Daoy (cell line): ENCODE measurements at places on chromosomes 5 and 9. TPM values are rescaled to one million over a fixed set of nuclear protein-coding genes. Genes with fewer than 3 reads are reported as not detected.

PDE6A gene
- not detected in 2 replicates for total RNA-seq

GRCh38 chr5:125140220-125140619 is 393.8 kb upstream of the ZNF608 start:
- no peak for DNase-seq

GRCh38 chr5:43302481-43302880 is 10.7 kb downstream of the HMGCS1 start:
- no peak for DNase-seq

DNA sequence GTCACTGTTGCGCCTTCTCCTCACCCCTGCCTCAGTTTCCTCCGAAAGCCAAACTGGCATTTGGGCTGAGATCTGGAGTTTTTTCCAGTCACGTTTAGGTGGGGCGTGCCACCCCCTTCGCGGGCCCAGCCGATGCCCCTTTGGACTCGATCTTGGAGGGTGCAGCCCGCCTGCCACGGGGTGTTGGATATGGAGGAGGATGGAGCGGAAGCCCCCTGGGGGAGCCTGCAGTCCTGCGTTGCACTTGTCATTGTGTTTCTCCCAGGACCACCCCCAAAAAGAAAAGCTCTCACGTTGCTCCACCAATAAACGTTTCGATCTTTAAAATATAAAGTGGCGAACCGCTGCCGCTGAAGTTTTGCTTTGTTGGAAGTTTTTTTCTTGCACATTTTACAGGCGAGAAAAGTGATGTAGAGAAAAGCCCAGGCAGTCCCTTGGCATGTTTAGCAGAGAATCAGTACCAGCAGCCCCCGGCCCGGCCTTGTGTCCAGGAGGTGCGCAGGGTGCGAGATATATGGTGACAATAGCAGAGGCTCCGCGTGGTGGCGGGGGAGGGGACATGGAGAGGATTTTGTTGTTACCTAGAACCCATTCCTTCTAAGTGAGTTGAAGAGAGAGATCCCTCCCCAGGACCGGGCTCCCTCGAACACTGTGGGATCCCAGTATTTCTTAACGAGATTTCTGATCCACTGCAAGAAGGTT is 681 bp downstream of the F2R start:
- peak; percentile 45 for DNase-seq

- DNase-seq: no peak
These were observed 153.8 kb upstream of the FST start for GRCh38 chr5:53326424-53327153.

GRCh38 chr5:67033880-67034651 is 162.5 kb downstream of the CD180 start:
- DNase-seq: no peak

GRCh38 chr9:124880501-124880900 is 18.6 kb downstream of the ARPC5L start:
- no peak for DNase-seq

CSF2 gene
- total RNA-seq: 16.4 and 25.3 TPM in 2 replicates

TMEM8B gene
- 1.1 and 2.0 TPM in 2 replicates for total RNA-seq

GRCh38 chr9:99978221-99978620 is 71.8 kb downstream of the STX17 start:
- no peak for DNase-seq

DNA sequence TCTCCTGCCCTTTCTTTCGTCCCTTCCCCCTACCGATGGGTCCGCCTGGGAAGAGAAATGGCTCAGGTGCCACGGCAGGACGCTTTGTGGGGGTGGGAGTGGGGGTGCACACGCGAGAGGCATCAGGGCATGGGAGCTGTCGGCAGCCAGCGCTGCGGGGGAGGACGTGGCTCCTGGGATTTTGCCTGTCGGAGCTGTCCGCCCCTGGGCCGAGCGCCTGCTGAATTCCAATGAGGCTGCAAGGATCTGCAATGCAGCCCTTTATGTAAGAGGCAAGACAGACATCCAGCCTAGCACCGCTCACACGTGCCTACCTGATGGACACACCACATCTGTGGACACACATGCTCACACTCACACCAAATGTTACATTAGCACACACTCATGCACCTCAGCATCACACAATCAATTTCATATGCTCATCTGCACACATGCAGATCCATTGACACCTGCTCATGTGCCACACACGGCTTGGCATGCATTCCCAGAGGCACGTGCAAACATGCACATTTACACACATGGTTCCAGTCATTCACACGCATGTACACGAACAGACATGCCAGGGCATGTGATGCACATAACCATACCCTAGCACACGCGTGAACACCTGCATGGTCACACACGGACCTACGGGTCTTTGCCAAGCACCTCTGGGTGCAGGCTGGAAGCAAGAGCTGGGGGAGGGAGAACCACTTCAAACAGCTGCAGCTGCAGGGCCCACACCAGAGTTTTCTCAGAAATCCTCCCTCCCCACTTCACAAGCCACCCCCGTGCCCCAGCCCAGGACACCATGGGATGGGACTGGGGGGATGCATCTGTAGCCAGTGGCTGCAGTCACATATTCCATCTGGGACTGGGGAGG is 1.4 kb downstream of the GRIN1 start:
- DNase-seq: no peak

DNA sequence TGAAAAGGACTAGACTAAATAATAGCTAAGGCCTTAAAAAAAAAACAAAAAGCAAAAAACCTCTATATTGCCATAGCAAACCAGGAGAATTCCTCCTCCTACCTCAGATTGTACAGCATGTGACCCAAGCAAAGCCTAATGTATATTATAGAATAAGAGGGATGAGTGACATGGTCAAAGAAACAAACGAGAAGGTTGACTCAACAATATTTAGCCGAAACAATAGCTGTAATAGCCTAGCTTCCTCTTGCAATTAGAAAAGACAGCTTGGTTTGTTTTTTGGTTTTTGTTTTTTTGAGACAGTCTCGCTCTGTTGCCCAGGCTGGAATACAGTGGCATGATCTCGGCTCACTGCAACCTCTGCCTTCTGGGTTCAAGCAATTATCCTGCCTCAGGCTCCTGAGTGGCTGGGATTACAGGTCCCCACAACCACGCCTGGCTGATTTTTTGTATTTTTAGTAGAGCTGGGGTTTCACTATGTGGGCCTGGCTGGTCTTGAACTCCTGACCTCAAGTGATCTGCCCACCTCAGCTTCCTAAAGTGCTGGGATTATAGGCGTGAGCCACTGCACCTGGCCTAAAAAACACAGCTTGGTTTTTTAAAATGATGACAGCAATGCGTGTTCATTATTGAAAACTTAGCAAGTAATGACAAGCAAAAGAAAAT is 5.6 kb downstream of the NLN start:
- no peak for DNase-seq

- no peak for DNase-seq
These were observed 665.0 kb downstream of the NR2F1-AS1 start for GRCh38 chr5:92916036-92916435.
